ENCODE measurements at places on chromosomes 16 and 17.

DNA sequence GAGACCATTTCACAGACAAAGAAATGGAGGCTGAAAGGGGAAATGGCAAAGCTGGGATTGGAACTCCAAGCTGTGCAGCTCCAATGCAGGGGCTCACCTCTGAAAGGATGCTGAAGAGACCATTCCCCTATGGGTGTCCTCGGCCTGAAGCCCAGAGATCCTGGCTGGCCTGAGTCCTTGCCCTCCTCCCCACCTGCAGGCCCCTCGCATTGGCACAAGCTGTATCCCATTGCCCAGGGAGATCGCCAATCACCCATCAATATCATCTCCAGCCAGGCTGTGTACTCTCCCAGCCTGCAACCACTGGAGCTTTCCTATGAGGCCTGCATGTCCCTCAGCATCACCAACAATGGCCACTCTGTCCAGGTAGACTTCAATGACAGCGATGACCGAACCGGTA lies 2.6 kb downstream of the CA7 start:
- no peak for DNase-seq

DNA sequence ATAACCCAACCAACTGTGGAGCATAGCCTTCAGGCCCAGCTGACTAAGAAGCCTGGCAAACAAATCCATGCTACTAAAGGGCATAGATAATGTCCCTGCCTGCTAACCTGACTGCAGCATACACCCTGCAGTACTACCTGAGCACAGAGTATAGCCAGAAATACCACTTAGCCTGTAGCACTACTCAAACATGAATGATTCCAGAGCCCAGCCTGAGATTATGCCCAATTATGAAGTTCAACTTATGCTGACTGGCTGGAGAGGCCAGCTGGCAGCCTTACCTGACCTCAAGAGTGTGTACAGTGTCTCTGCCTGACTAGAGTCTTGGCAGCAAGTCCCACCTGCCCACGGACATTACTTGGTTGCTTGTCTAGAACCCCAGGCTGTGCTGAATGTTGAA lies 1265.3 kb downstream of the CDH11 start:
- DNase-seq = no peak

- no peak for DNase-seq
These were observed 44.8 kb downstream of the STAT5A start for GRCh38 chr17:42333053-42333452.

DNA sequence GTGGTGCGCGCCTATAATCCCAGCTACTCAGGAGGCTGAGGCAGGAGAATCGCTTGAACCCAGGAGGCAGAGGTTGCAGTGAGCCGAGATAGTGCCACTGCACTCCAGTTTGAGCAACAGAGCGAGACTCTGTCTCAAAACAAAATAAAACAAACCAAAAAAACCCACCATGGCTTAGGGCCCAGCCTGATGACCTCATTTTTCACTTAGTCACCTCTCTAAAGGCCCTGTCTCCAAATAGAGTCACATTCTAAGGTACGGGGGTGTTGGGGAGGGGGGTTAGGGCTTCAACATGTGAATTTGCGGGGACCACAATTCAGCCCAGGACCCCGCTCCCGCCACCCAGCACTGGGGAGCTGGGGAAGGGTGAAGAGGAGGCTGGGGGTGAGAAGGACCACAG lies 1.4 kb upstream of the STH start:
- no peak for DNase-seq

GRCh38 chr16:4115209-4115948 lies 863 bp downstream of the ADCY9 start:
- DNase-seq = peak; percentile 49

GRCh38 chr17:7346761-7347614 lies 5.0 kb upstream of the KCTD11 start:
- no peak for DNase-seq

- no peak for DNase-seq
These were observed 1.8 kb downstream of the SALL1 start for GRCh38 chr16:51149251-51149661.

DNA sequence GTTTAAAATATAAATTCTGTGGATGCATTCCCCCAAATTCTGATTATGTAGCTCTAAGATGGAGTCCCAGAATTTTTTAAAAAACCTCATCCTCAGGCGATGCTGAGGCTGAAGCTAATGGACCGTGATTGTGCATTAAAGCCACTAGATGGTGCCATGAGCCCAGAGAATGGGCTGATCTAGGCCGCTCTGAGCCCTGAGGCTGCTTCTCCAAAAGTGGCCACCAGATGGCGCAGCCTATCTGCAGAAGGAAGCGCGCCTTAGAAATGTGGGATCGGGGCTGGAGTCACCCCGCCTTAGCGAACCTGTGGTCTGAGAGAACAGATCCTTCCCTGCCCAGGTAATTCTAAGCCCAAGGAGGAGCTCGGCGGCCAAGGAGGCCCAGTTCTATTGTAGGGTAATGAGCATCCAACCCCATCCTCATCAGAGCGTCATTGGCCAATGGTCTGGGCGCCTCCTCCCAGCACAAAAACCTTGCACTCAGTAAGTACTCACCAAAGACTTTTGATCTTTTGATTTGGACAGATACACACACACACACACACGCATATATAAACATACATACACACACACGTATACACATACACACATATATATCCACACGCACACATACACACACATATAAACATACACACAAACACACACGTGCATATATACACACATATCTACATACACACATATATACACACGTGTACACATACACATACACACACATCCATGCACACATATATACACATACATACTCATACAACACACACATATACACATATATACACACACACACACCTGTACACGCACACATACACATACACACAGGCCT lies 13.7 kb upstream of the MMP2 start:
- DNase-seq = peak; percentile 83

GRCh38 chr16:15966836-15967546 lies 17.6 kb downstream of the ABCC1 start:
- no peak for DNase-seq

DNA sequence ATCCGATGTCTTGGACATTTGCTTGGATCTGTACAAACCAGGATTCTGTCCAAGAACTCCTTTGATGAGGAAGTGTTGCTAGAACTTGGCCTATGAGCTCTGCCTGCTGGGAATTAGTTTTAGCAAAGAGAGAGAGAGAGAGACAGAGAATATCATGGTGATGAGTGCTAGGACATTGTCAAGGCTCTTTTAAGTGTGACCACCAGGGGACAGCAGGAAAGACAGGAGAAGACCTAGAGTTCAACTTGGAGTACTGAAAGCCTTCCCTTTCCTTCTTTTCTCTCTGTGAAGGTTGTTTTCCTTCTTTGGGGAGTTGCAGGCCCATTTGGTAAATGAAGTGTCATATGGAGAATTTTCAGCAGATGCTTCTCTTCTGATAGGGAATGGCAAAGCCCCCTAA lies 389.2 kb upstream of the HSBP1 start:
- no peak for DNase-seq

- DNase-seq = no peak
These were observed 364.5 kb upstream of the XYLT1 start for GRCh38 chr16:17835118-17835876.

GRCh38 chr16:5477251-5477650 lies 379.7 kb upstream of the EEF2KMT start:
- no peak for DNase-seq

GRCh38 chr16:60199150-60199549 lies 1465.0 kb upstream of the GOT2 start:
- no peak for DNase-seq

DNA sequence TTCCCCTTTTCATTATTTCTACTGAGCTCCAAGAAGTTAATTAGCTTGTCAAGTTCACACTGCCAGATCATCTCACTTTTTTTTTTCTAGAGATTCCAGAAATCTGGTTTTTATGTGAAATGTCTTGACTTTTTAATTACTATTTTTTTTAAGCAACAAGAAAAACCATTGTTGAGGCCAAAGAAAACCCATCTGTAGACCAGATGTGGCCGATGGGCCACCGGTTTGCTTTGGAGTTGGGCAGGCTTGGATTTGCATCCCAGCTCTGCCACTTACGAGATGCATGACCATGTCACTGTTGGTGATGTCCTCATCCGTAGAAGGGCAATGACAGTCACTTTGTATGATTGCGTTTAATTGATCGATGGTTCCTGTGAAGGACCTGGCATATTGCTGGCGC lies 34.2 kb upstream of the MRTFB start:
- DNase-seq = no peak

GRCh38 chr16:89915303-89916232 lies 3.1 kb upstream of the MC1R start:
- DNase-seq = no peak

All from HL-60 (cell line).